BJ (cell line): ENCODE measurements at places on chromosomes 13 and 19.

- no peak for DNase-seq
Measured at GRCh38 chr13:31250435-31250834, 50.7 kb downstream of the B3GLCT start.

DNA sequence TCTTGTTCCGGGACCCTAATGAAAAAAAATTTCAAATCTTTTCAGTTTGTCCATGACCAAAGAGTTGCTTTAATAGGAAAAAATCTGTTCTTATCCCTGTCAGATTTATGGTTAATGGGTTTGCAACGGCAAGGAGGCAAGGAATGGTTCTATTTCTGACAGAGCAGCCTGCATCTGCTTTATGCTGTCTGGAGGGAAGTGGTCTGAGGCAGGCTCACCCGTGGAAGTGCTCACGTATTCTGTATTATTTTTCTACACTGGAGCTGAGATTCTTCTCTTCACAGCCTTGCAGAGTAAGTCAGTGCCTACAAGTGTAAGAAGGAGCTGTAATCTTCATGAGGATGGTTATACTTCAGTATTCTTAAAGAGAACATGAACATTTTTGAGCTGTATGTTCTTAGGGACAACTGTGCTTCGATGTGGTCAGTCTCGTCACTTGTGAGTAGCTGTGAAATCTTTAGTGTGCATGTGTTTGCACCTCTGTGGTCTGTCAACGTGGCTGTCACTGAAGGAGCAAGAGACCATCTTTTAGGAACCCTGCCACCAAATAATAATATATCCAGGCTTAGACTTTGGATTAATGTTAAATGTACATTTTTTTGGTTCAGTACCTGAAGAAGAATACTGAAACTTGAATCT lies 114.3 kb downstream of the DNAJC3 start:
- DNase-seq, result no peak

- no peak for DNase-seq
Measured at GRCh38 chr19:4375164-4376027, 25.0 kb downstream of the SH3GL1 start.

DNA sequence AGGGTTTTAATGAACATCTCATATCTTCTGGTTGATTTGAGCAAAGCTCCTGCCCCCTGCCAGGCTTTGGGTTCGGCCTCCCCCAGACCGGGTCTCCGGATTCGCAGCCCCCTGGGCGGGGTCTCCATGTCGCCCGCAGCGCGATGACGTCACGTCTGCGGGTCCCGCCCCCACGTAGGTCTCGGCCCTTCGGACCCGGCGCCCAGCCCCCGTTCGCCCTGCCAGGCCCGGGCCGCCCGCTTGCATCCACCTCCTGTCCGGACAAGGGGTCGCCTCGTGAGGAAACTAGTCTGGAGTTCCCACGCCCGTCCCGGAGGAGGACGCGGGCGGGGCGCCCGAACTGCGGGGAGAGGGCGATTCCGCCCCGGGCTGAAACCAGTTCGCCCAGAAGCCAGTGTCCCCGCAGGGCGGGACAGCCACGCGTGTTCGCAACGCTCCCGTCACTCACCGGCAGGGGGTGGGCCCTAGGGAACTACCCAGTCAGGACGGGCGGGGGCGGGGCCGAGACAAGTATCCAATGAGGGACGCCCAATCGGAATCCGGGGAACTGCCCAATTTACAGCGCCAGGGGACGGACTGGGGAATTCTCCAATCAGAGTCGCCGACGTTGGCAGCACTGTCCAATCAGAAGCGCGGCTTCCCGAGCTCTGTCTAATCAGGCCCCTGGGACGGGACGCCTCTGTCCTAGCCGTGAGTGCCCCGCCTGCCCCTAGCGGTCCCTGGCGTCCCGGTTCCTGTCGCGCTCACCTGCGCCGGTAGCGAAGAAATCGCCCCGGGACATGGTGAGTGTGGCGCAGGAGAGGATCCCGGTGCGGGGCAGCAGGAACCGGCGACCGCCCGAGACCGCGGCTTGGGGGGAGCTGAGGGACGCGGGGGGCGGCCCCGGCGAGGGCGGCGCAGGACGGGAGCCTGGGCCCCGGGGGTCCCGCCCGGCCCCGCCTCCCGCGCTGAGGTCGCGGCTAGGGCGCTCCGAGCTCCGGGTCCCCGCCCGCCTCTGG lies at the start of gene ZNF555:
Gene ZNF555 (plus strand): TSS at position 682 of the 998 bp plus-strand sequence. CDS start 98 bp downstream, at position 780.
- peak; percentile 95 for DNase-seq

GRCh38 chr13:108193806-108194205 lies 21.5 kb downstream of the LIG4 start:
- no peak for DNase-seq

GRCh38 chr13:36758345-36758744 lies 60.7 kb upstream of the RFXAP start:
- no peak for DNase-seq

DNA sequence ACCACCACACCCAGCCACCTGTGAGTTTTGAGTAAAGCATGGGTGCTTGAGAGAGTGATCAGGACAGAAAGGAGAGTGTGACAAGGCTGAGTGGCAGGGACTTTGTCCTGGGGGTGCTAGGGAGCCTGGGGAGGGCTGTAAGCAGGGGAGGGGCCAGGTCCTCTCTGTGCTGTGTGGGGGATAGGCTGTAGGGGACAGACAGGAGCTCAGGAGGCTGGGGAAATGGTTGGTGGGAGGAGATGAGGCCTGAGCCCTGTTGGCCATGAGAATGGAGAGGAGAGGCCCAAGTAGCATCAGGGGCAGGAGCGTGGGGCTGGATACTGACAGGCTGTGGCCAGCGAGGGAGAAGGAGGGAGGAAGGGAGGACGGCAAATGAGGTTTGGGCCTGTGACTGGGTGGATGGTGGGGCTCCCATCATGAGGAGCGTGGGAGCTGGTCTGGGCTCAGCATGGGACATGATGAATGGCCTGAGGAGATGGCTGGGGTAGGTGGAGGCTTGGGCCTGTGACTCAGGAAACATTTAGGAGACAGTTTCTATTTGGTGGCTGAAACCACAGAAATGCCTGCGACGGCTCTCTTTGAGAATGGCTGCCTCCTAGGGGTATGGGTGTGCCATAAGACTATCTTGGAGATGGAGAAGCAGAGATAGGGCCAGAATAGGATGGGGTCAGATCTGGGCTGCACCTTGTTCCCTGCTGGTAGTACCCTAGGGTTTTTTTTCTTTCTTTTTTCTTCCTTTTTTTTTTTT lies 25.0 kb downstream of the GRIN2D start:
- DNase-seq, result no peak

DNA sequence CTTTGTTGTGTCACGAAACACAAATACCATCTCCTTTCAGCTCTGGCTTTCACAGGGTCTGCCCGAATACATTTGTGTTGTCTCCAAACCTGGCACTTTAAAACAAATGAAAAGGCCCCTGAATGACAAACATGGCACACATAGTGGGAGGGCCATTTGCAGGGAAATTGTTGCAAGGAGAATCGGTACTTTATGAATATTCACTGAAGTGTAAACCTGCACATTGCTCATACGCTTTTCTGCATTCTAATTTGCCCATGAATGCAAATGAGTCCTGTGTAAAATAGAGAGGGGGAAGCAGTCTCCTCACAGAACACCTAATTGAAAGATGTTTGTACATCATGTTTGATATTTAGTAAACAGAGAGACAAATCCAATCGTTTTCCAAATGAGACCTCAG lies 82.7 kb upstream of the PCDH8 start:
- no peak for DNase-seq

DNA sequence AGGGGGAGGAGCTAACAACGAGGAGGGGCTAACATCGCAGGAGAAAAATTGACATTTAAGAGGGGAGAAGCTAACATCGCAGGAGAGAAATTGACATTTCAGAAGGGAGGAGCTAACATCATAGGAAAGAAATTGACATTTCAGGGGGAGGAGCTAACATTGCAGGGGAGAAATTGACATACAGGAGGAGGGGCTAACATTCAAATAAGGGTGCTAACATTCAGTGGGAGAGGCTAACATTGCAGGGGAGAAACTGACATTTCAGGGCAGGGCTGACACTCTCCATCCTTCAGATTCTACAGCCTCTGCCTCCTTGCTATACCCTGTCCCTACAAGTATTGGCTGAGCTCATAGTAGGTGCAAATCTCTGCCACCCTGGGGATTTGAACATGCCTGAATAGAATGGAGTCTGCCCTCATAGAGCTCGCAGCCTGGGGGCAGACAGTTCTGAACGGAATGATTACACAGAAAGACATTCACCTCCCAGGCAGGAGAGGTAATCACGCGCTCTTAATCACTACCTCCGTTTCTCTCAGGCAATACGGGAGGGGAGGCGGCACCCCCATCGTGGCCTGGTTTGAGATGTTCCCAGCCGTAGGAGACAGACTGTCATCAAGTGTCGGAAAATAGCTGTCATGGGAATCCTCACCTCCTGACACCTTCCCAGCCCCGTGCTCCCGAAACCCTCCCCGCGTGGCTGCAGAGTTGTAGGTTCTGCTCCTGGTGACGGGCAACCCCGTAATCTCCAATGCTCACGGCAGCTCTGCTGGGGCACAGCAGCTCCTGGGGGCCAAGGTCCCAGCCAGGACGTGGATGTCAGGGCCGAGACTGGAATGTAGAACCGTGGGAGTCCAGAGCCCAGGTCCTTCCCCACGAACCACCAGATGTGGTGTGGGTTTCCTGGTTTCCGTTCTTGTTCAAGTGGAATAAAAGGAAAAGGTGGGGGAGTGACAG lies 9.5 kb downstream of the GPR32 start:
- no peak for DNase-seq

GRCh38 chr13:50080203-50080910 lies 65.1 kb downstream of the KCNRG start:
- no peak for DNase-seq

DNA sequence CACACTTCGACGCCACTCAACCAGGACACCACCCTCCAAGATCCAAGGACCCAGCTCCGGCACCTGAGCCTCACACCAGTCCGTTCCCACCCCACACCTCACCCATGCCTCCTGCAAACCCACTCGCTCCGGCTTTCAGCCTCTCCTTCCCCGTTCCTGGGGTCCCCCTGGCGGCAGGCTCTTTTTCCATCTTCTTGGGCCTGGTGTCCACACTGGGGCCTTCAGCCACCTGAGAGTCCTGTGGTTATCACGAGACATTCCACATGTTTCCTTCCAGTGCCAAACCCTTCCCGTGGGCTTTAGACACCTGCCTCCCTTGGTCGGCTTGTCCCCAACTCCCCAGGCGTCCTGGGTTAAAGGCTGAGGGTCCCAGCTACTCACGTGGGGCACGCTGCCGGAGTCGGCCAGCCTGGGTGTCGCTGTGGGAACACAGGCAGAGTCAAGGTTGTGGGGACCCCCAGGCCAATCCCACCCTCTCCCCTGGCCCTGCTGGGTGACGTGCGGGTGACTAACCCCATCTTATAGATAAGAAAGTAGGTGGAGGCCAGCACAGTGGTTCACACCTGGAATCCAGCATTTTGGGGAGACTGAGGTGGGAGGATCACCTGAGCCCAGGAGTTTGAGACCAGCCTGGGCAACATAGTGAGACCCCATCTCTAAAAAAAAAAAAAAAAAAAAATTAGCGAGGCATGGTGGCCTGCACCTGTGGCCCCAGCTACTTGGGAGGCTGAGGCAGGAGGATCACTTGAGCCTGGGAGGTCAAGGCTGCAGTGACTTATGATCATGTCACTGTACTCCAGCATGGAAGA lies 1.9 kb downstream of the JSRP1 start:
- DNase-seq, result no peak

DNA sequence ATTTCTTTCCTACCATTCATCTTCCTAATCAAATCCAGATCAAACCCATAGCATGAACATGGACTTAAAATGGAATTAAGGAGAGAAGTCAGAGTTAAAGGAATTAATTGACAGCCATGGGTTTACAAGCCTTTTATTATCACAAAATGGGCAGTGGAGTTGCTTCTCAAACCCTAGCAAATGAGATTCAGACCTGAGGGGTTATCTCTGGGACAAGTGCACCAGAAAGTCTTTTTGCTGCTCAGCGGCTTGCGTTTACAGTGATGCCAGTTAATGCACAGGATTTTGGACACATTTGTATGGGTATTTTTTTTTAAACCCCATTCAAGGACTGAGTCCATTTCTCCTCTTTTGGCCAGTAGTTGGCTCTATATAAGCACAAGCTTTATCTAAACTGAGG lies 503.0 kb downstream of the EFNB2 start:
- DNase-seq, result no peak

DNA sequence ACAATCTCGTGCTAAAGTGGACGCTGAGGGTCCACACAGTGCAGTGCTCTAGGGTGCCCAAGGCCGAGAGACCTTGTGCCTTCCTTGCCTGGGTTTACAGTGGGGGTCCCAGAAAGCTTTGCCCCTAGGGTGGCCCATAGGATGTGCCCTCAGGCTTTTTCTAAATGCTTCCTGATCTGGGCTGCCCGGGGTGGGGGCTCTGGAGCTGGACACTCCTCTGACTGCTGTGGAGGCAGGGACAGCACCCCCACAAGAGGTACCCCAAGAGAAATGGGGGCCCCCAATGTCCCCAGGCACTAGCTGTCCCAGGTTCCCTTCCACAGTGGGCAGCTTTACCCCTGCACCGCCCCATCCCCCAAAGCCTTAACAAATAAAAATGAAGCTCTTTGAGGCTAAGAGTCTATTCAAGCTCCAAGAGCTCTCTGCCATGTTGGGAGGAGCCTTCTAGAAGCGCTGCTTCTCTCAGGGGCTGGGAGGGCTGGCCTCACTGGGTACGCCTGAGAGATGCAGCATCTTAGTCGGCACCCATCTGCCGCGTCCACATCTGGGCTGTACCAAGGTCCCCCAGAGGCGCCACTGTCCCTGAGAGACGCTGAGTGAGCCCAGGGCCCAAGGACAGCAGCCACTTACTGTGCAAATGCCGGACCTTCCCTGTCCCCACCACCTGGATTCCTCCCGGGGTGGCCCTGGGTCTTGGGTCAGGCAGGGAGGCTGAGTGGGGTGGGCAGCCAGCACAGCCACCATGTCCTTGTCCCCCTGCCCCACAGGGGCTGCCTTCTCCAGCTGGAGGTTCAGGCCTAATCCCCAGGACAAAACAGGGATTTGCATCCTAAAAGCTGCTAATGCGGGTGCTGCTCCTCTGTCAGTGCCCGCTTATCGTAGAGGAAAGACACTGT lies 27.4 kb downstream of the CEBPA start:
- DNase-seq, result no peak

- no peak for DNase-seq
Measured at GRCh38 chr13:111846391-111847159, 220.4 kb upstream of the SOX1 start.
